Panc1 (cell line): ENCODE measurements at places on chromosomes 2 and 18.

DNA sequence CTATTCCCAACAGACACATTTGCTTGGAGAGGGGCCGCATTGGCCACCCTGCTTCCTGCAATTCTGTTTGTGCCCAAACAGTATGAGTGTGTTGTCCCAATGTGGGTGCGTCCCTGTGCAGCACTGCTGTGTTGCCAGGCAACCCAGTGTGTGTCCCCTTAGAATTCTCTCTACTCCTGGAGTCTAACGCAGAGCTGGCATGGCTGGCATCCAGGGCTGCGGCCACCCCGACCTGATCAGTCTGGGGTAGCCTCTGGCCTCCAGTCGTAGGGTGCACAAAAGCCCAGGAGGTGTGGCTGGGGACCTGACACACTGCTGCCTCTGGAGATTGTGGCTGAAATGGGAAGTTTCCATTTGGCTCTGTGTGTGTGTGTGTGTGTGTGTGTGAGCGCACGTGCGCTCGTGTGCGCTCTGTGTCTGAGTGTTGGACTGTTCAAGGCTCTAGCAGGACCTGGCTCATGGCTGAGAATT lies 48.0 kb downstream of the TEX44 start:
- DNase-seq = no peak

DNA sequence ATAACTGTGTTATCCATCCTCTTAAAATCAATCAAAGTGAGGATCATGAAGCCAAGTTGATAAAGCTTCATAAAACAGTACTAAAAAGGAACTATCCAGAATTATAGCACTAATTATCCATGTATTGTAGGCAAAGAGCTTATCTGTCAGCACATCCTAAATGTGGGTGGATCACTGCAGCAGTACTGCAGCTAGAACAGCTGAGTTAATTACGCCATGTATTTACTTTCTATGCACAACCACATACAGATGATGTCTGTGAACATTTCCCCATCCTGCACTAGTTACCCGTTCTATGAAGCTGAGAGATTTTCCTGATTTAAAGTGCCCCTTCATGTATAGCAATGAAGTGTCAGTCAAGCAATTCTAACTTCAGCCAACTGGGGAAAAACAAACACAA lies 96.6 kb downstream of the RAPH1 start:
- no peak for DNase-seq

- DNase-seq = no peak
Observed at GRCh38 chr2:204272089-204272488, 273.2 kb upstream of the PARD3B start.

DNA sequence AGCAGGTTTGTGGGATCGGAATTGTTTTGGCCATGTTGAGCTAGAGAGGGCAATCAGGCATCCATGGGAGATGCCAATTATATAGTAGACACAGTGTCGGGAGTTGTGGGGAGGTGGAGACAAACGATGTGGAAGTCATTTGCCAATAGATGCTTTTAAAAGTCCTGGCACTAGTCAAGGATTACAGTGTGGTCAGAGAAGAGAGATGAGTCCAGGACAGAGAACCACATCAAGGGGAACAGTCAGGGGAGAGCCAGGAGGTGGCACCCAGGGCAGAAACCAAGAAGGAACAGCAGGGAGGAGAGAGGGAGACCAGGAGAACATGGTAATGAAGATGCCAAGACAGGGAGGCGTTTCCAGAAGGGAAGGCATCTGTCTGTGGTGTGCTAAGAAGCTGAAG lies 81.2 kb downstream of the ARL4C start:
- no peak for DNase-seq

DNA sequence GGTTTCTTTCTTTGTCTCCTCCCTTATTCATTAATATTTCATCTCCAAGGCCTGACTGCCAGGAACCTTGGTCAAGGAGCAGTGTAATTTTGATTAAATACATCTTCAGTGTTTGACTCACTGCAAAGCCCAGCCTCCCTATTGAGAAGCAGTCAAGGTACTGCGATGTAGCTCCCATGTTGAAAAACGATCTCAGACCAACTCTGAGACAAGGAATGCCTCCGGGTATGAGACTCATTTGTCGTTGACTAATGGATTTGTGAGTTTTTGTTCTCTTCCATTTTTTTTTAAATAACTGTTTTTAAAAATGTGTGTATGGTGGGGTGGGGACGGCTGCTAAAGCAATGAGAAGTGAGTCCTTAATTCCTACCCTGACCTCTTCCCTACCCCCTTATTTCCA lies 361.6 kb downstream of the SOX11 start:
- DNase-seq = no peak

GRCh38 chr2:75516378-75517360 lies 44.1 kb downstream of the EVA1A start:
- DNase-seq = no peak

DNA sequence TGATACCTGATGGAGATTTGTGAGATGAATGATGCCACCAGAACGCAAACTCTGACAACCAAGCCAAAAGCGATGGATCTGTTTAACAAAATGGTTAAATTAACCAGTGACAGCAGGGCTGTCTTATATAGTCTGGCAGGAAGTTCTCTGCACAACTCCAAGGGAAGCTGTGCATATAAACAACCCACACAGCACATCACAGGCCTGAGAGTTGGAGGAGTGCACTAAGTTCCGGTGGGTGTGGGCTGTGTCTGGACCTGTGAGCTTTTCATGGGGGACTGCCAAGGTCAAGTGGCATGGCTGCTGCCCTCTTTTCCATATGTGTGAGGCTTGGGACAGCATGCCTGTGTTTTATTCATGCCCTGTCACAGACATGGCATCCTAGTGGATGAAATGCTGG lies 414.6 kb upstream of the TRIB2 start:
- no peak for DNase-seq

GRCh38 chr2:166106431-166107015 lies 21.3 kb downstream of the SCN1A start:
- no peak for DNase-seq

GRCh38 chr2:176668912-176669311 lies 399.7 kb downstream of the MTX2 start:
- DNase-seq = no peak

GRCh38 chr2:160433466-160434140 lies 60.0 kb downstream of the RBMS1 start:
- DNase-seq = no peak

DNA sequence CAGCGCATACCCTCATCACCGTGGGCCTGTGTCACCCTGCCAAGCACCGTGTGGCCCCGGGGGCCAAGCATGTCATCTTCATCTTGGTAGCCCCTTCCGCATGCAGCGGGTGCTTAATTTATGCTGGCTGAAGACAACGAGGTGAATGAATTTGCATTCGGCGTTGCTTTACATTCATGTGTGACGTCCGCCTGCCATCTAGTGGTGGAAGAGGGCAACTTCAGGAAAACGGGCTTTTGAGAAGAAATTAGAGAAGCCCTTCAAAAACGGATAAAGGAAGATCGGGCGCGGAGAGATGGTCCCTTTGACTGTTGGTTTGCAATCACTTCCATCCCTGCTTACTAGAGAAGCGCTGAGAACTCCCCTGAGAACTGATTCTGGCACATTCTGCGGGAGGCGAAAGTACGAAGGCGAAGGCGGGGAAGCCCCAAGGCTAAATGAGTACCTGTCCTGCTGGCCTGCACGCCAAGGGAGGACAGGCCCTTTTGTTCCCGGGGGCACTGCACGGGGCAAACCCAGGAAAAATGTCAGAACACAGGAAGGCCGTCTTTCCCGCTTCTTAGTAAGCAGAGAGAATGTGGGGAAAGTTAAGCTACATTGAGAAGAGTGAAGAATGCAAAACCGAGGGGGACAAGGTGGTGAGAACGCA lies 145.9 kb downstream of the ZNF516 start:
- peak; percentile 55 for DNase-seq

DNA sequence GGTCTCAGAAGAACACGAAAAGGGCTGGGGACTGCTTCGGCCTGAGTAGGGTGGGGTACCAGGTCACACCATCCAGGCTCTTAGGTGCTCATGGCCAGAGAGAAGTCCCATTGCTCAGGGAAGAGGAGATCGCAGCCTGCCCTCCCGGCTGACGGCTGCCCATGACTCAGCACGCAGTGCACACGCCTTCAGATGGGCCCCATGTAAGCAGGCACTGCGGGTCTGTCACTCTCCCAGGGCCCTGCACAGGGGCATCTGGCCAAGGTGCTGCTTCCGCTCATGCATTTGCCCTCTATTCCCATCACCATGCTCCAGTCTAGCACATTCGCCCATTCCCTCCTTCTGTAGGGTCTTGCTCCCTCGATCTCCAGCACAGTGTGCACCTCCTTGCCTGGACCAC lies 34.7 kb downstream of the SFXN5 start:
- no peak for DNase-seq

DNA sequence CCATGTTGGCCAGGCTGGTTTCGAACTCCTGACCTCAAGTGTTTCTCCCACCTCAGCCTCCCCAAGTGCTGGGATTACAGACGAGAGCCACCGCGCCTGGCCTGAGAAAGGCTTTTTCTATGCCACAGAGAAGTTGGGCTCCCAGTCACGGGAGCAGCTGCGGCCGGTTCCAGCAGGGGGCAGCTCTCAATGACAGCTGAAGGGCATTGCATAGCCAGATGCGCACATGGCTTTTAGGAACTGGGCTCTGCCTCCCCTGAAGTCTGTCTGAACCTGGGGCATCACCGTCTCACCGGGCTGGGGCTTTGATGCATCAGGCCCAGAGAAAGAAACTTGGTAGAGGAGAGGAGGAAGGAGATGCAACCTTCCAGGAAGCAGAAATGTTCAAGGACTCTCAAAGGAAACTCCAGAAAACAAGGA lies 84.2 kb upstream of the LAPTM4A start:
- DNase-seq = peak; percentile 45

DNA sequence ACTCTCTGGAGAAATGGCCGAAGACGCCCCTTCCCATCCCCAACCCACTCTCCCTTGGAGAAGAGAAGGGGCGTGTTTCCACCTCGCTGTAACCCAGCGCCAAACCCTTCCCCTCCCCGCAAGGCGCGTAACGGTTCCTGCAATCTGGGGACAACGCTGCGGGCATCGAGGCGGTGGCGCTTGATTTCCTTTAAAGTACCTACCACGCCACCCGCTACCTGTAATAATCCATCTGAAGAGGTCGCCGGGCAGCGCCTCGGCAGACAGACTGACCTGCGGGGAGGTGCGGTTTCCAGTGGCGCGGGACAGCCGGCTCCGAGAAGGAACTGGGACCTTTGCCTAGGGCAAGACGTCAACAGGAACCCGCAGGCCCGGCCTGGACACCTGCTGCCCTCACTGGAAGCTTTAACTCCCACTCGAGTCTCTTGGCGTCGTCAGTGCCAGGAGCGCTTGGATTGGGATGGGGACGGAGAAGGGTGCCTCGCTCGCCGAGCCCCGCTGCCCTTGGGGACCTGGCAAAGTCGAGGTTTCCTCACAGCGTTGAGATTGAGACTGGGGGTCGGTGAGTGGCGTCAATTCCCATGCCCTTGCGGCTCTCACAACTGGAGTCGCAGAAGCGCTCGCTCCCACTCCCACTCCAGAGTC lies at the start of gene CYP1B1:
CYP1B1 (minus strand) TSS at position 645 of the 645 bp plus-strand sequence. CDS start 763 bp downstream, outside the sequence.
- no peak for DNase-seq

DNA sequence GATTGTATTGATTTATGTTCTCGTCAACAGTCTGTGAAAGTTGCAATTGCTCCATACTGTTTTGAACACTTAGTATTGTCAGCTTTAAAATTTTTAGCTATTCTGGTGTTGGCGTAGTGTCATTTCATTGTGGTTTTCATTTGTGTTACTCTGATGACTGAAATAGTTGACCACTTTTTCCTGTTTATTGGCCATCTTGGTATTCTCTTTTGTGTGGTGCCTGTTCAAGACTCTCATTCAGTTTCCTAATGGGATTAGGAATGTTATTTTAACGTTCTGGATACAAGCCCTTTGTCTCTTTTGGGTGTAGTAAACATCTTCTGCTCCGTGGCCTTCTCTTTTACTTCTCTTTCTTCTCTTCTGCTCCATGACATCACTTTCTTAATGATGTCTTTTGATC lies 82.7 kb upstream of the SMAD2 start:
- no peak for DNase-seq

GRCh38 chr2:106119074-106119473 lies 75.0 kb downstream of the UXS1 start:
- DNase-seq = no peak

GRCh38 chr18:6590326-6590725 lies 139.2 kb upstream of the ARHGAP28 start:
- no peak for DNase-seq

DNA sequence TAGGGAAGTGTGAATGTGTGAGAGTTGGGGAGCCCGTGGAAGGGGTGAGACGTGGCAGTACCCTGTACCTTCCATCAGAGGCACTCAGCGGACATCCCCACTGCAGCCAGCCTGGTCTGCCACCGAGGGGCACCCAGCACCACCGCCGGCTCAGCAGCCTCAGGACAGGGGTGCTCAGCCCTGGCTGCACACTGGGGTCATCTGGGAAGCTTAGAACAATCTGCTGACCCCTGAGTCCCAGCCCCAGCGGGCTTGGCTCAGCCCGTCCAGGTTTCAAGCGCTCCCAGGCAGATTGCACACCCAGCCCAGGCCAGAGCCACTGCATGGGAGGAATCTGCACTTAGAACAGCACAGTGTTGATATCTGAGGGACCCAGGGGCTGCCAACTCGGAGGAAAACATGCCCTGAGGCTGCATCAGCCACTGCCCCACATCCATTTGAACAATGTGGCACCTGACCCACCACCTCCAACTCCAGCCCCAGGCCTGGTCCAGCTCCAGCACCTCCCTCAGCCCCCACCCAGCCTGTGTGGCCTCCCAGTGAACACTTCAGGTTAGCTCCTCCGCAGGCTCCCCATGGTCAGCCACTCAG lies 147.1 kb upstream of the OTOS start:
- DNase-seq = no peak

- no peak for DNase-seq
Observed at GRCh38 chr18:61583548-61583947, 250.3 kb downstream of the CDH20 start.

- DNase-seq = no peak
Observed at GRCh38 chr18:62978251-62979049, 263.1 kb downstream of the PHLPP1 start.

DNA sequence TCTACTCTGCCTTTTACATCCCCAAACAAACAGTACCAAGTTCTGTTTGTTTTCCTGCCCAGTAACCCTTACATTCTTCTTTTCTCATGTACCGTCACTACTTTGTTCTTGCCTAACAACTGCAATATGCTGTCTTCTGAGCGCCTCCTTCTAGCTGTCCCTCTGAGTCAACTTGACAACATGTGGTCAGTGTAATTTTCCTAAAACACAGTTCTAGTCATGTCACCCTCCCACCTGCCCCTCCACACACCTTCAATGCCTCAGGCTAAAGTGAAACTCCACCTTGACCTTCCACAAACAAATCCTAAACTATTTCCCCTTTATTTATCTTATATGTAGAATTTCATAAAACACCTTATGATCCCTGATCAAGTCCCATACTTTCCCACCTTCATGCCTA lies 124.6 kb upstream of the CD302 start:
- DNase-seq = no peak

DNA sequence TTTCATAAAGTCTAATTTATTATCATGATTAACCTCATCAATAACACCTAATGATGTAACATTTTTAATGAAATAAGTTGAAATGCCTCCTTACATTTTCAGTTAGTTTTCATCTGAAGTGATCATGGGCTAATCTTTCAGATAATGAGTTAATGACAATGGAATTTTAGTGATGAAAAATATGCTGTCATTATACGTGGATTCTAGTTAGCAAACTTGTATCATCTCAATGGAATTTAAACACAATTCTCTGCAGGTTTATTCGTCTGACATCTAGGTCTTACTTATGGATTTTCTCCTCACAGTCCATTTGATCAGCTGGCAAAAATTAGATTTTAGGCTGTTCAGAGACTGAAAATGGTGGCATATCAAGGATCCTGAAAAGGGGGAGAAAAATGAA lies 885.0 kb downstream of the SLC4A3 start:
- DNase-seq = no peak
